ENCODE measurements at places on chromosomes 7 and 10.
A peak's percentile ranks its signal among the peaks of the same experiment; 100 is the strongest.

DNA sequence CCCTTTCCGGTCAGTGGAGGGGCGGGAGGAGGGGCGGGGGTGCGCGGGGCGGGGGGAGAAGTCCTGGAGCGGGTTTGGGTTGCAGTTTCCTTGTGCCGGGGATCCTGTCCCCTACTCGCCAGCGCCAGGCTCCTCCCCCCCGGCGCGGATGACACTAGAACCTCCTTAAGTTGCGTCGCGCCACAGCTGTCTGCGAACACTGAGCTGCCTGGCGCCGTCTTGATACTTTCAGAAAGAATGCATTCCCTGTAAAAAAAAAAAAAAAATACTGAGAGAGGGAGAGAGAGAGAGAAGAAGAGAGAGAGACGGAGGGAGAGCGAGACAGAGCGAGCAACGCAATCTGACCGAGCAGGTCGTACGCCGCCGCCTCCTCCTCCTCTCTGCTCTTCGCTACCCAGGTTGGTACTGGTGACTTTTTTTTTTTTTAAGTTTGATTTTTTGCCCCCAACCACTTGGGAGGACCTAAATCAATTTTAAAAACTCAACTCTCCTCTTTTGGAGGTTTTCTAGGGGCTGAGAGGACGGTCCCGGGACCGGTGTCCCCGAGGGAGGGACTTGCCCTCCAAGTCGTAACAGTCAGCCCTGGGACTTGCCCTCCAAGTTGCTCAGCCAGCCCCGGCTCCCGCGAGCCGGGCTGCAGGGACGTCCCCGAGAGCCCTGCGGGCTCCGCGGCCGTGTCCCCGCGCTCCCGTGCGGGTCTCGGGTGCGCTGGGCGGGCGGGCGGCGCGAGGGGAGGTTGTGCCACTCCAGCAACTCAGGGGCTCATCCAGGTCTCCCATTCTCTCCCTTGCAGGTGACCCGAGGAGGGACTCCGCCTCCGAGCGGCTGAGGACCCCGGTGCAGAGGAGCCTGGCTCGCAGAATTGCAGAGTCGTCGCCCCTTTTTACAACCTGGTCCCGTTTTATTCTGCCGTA lies at the start of gene GATA3:
GATA3 (plus strand) TSS at position 195 of the 914 bp plus-strand sequence. CDS start 968 bp downstream, outside the sequence.
- H3K27ac ChIP-seq = no peak within 1 kb of the TSS
- H3K27me3 ChIP-seq = peaks cover 54% of the 10 kb centered on the region
- H3K4me1 ChIP-seq = peaks cover 33% of the 10 kb centered on the region
- peak within 1 kb of the TSS; percentile 84 for H3K4me3 ChIP-seq

GRCh38 chr7:1662767-1663166 lies 7.3 kb upstream of the ELFN1 start:
- DNase-seq = no peak
- H3K4me1 ChIP-seq = peaks cover 5% of the 10 kb centered on the region
- no peaks in the 10 kb centered on the region for H3K27me3 ChIP-seq
- no peaks in the 10 kb centered on the region for H3K36me3 ChIP-seq
- no peak overlapping the region for H3K27ac ChIP-seq

- no peaks in the 10 kb centered on the region for H3K27me3 ChIP-seq
- no peak overlapping the region for H3K4me3 ChIP-seq
- no peaks in the 10 kb centered on the region for H3K4me1 ChIP-seq
- no peak for DNase-seq
- no peak overlapping the region for H3K27ac ChIP-seq
Observed at GRCh38 chr7:70229242-70229641, 631.0 kb downstream of the AUTS2 start.

GRCh38 chr10:12685261-12686058 lies 316.1 kb downstream of the CCDC3 start:
- H3K4me3 ChIP-seq = no peak overlapping the region
- H3K27ac ChIP-seq = no peak overlapping the region
- DNase-seq = no peak

GRCh38 chr10:48943096-48943495 lies 3.5 kb upstream of the LRRC18 start:
- no peak overlapping the region for H3K4me3 ChIP-seq
- no peaks in the 10 kb centered on the region for H3K4me1 ChIP-seq
- H3K27me3 ChIP-seq = peaks cover 42% of the 10 kb centered on the region
- no peaks in the 10 kb centered on the region for H3K36me3 ChIP-seq

- H3K36me3 ChIP-seq = no peaks in the 10 kb centered on the region
- DNase-seq = no peak
- peaks cover 2% of the 10 kb centered on the region for H3K27me3 ChIP-seq
- no peaks in the 10 kb centered on the region for H3K4me1 ChIP-seq
Observed at GRCh38 chr7:29276199-29276598, 81.6 kb downstream of the CHN2 start.

- peak overlapping the region; percentile 90 for H3K27ac ChIP-seq
- peaks cover 62% of the 10 kb centered on the region for H3K4me1 ChIP-seq
- DNase-seq = no peak
- peak overlapping the region; percentile 100 for H3K4me3 ChIP-seq
Observed at GRCh38 chr10:87661861-87662785, 2.4 kb downstream of the PAPSS2 start.

GRCh38 chr10:103793920-103794883 lies 61.2 kb downstream of the SH3PXD2A start:
- peaks cover 2% of the 10 kb centered on the region for H3K27me3 ChIP-seq
- H3K36me3 ChIP-seq = peaks cover 7% of the 10 kb centered on the region
- DNase-seq = no peak
- H3K4me1 ChIP-seq = peaks cover 27% of the 10 kb centered on the region
- H3K27ac ChIP-seq = no peak overlapping the region

- peaks cover 25% of the 10 kb centered on the region for H3K27me3 ChIP-seq
- no peak overlapping the region for H3K27ac ChIP-seq
- H3K4me1 ChIP-seq = no peaks in the 10 kb centered on the region
Observed at GRCh38 chr10:104485632-104486031, 132.0 kb downstream of the CFAP58 start.

DNA sequence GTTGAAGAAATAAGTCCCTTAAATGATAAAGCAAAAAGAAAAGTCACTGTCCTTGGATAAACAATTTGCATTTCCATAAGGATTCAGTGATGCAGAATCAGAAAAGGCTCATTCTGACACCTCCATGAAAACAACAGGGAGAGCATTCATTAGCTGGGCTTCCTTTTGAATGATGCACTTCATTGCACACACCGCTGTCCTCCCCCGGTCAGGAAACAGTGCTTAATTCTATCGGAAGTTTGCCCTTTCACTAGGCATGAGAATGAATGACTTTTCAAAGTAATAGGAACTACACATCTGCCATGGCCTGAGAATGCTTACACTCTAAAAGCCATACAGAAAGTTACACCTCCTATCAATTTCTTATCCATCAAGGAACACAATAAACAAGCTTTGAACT lies 4.2 kb downstream of the PCDH15 start:
- no peak overlapping the region for H3K27ac ChIP-seq
- no peak for DNase-seq
- H3K36me3 ChIP-seq = no peaks in the 10 kb centered on the region
- H3K27me3 ChIP-seq = no peaks in the 10 kb centered on the region

GRCh38 chr10:79927111-79927828 lies 21.6 kb downstream of the SFTPD start:
- DNase-seq = no peak
- H3K27me3 ChIP-seq = peaks cover 6% of the 10 kb centered on the region
- no peaks in the 10 kb centered on the region for H3K36me3 ChIP-seq
- no peak overlapping the region for H3K4me3 ChIP-seq
- peaks cover 10% of the 10 kb centered on the region for H3K4me1 ChIP-seq
